ENCODE measurements at places on chromosomes 5 and 9.
A peak's percentile ranks its signal among the peaks of the same experiment; 100 is the strongest.

- DNase-seq: no peak
These were observed 32.1 kb upstream of the HSD17B4 start for GRCh38 chr5:119420169-119420568.

- peak; percentile 85 for DNase-seq
These were observed 139.7 kb upstream of the PITX1 start for GRCh38 chr5:135173662-135174290.

GRCh38 chr9:99057665-99058625 is 47.0 kb upstream of the TGFBR1 start:
- no peak for DNase-seq

- no peak for DNase-seq
These were observed 76.5 kb downstream of the VAV2 start for GRCh38 chr9:133915534-133916158.

DNA sequence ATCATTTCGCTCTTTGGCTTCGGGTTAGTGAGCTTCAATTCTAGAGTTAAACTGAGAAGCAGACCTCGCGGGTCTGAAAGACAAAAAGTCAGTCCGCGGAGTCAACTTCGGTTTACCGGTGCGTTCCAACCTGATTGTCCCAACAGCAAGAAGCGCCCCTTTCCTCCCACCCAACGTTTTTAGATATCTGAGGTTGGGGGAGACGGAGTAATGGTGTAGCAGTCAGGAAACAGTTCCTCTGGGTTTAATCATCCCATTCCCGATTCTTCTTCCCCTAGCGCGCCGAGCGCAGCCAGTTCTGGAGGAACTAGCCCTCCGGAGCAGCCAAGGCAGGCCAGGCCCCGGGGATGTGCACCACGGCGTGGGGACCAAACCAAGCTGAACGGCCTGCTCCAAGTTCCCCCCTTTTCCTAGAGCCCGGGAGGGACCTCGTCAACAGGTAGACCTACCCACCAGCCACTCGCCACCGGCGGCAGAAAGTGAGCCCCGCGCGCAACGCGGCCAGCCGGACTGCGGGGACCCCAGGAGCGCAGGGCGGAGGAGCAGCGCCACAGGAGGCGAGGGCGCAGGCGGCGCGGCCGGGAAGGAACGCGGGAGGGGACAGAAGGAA is 622 bp upstream of the ISL1 start:
- DNase-seq: no peak

DNA sequence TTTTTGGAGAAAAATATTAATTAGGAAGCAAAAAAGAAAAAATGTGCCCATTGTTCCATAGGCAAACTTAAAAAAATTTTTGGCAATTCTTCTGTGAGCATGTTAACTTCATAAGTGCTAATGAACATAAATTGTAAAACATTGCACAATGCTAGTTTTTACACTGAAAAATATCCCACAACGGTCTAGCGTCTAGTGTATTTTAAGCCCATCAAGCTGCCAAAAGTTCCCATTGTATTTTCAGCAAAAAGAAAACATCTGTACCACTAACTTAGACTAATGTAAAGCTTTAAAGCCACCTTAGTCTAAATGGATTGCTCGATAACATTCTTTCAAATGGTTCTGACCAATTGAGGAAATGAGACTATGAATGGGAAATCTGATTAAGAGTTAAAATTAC is 2.8 kb downstream of the NR6A1 start:
- DNase-seq: no peak

DNA sequence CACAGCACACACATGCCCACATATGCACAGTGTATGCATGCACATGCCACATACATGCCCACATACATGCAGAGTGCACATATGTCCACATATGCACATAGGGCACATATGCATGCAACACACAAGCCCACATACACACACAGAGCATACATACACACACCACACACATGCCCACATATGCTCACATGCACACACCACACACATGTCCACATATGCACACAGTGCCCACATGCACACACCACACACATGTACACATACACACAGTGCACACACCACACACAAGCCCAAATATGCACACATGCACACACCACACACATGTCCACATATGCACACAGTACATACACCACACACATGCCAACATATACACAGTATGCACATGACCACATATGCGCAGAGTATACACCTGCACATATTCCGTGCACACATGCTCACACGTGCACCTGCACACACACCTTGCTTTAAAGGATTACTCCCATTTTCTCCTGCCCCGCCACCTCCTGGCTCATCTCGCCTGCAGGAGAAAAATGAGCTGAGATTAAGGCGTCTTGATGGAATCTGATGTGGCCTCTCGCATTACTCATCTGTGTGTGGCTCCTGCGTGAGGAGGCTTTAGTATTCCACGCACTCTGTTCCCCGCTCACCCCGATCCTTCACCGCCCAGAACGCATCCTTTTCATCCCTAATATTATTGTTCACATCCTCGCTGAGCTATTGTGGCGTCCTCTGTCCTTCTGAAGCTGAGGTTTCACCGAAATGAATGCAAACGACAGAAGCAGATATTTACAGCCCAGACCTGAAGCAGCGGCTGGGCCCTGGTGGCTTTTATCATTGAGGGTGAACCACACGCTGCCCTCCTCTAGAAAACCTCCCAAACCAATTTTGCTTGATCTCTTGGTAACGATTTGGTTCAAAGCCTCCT is 182.7 kb downstream of the OLFM1 start:
- peak; percentile 62 for DNase-seq

- no peak for DNase-seq
These were observed 20.5 kb downstream of the RUSC2 start for GRCh38 chr9:35510383-35510753.

DNA sequence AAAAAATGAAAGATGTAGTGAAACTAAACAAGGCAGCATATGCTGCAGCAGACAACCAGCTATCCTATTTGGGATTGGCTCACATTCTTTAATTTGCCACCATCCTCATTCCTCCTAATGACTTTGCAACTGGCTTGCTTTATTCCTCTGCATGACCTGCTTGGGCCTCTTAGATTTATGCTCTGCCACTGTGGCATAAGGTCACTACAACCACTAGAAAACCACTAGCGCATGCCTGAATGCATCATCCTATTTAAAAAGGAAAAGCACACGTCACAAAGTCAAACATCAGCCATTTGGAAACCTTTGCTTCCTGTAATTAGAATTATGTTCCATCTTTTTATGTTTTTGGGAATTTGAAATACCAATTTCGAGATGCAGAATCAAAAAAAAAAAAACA is 40.8 kb upstream of the CCDC152 start:
- DNase-seq: no peak

GRCh38 chr9:112831281-112831851 is 59.3 kb downstream of the SLC46A2 start:
- no peak for DNase-seq

GRCh38 chr9:126307322-126308061 is 19.1 kb upstream of the MVB12B start:
- no peak for DNase-seq

GRCh38 chr5:79581535-79581934 is 30.7 kb upstream of the TENT2 start:
- no peak for DNase-seq

GRCh38 chr5:145062280-145063062 is 772.7 kb downstream of the PRELID2 start:
- no peak for DNase-seq

GRCh38 chr5:36777105-36777757 is 99.3 kb upstream of the NIPBL start:
- peak; percentile 74 for DNase-seq

- DNase-seq: no peak
These were observed 133.0 kb downstream of the SLF1 start for GRCh38 chr5:94751460-94751859.

GRCh38 chr5:142602720-142603245 is 83.1 kb downstream of the FGF1 start:
- no peak for DNase-seq

GRCh38 chr9:114367366-114367765 is 20.4 kb downstream of the AKNA start:
- DNase-seq: no peak

- DNase-seq: no peak
These were observed 642.4 kb upstream of the C9orf72 start for GRCh38 chr9:28215536-28216299.

Measured in WERI-Rb-1 (cell line).